Activated CD4-positive, alpha-beta T cell treated with anti-CD3 and anti-CD28 coated beads, Interleukin-2, amount 10 ng/mL, durations not matched to agents 24 days and 14 days (primary cell): ENCODE measurements at places on chromosomes 12 and 14.

GRCh38 chr12:52580496-52580895, 6.9 kb upstream of the KRT74 start:
- DNase-seq: no peak

GRCh38 chr14:73627151-73627558, 14.8 kb downstream of the ACOT6 start:
- DNase-seq: no peak

DNA sequence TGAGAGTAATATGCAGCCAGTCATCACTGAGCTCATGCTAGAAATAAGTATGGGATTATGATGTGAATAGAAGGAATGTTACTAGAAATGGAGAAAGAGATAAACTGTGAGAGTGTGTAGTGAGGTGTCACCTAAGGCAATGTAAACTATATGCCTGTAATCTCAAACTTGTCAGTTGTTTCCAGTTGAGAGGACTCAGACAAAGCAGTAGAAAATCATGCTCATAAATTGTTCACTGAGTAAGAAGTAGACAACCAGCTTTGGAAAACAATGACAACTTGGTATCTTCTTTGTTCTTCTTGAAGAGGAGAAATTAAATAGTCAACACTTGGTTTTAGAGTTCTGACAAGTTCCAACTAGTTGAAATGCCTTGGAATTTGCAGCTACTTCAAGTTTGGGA, 148.5 kb upstream of the OR4E1 start:
- no peak for DNase-seq

GRCh38 chr12:58888131-58888783, 32.0 kb downstream of the LRIG3 start:
- no peak for DNase-seq

DNA sequence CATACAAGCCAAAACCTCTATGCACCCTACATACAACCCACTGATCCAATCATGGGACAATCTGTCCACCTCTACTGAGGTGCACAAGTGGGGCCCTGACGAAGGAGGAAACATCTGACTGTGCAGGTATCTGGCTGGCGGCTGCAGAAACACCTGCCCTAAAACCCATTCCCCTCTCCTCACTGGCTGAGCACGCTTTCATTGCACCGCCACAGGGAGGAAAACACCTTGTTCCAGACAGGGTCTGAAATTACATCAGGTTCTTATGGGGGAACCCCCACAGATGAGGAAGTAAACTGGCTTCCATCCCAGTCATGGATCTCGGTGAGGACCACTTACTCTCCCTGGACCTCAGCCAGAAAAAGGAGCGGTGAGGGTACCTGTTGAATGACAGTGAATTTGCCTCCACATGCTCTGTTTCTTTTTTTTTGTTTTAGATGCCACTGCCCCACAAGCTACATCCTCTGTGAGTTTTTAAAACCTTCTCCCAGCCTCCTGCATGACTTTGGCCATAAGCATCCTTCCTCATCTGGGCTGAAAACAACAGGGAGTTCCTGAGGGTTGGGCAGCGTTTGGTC, 23.8 kb upstream of the DGLUCY start:
- no peak for DNase-seq

- DNase-seq: no peak
Observed at GRCh38 chr12:12925388-12925787, 26.6 kb downstream of the GPRC5D start.
